ENCODE measurements at places on chromosomes 2 and 18.

DNA sequence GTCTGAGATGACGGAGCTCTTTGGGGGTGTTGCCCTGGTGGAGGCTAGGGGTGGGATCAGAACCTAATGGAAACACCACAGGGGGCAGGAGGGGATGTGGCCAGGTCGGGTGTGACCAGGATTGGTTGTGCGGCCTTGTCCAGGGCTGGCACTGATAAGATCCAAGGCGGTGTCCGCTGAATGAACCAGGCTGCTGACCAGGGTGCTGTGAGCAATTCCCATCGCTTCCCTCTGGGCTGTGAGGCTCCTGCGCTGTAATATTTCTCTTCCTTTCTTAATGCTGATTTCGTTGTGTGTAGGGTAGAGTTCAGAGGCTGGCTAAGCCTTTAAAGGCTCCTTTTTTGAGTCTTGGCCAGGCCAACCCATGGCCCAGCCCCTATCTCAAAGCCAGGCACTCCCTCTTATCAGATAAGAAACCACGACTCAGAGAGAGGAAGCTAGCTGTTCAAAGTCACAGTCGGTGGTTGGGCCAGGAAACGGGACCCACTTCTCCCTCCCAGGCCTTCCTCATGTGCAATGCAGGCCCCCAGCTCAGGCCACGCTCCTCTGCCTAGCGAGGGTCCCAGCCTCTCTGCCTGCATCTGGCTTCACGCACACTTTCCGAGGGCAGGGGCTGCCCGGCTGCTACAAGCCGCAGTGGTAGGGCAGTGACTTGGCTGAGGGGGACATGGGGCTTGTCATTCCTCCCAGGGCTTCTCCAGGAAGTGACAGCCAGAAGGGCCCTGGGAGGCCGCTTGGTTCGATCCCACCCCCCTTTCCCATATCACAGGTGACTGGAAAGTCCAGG lies 26.0 kb upstream of the FOSL2 start:
- DNase-seq = no peak

DNA sequence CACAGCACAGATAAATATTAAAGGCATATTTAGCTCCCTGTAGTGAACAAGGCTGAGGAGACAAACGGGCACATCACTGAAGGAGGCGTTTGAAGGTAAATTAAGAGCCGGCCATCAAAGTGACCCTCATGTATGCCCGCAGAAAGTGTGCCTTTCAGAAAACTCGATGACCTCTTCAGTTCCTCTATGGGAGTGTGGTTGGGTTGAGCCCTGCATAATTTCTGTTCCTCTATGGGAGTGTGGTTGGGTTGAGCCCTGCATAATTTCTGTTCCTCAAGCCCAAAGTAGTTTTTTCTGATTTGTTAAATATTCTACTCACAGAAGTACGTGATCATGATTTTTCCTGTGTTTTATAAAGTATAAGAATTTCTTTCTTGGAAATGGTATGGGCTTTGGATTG lies 568.5 kb downstream of the TSN start:
- DNase-seq = no peak

- DNase-seq = peak; percentile 96
Measured at GRCh38 chr2:15388406-15389325, 172.5 kb downstream of the NBAS start.

- DNase-seq = no peak
Measured at GRCh38 chr2:10266133-10266620, 36.5 kb upstream of the HPCAL1 start.

GRCh38 chr2:108414945-108415344 lies 34.1 kb upstream of the GCC2 start:
- DNase-seq = no peak

DNA sequence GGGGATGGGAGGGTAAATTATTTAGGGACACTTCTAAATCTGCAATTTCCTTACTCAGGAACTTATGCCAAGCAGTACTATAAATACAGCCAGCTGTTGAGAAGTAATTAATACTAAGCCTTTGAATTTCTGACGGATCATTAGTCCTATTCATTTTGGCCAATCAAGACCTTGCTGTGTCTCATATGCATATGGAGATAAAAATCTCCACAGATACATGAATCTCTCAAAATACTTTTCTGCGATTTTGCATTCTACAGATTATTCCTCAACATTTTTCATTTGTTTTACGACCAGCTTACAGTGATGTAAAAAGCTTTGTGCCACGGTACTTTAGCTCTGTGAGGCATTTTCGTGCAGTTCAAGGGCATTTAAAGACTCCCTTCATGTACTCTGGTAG lies 16.7 kb downstream of the LANCL1 start:
- no peak for DNase-seq

- DNase-seq = no peak
Measured at GRCh38 chr2:74632209-74632938, 15.8 kb downstream of the M1AP start.

DNA sequence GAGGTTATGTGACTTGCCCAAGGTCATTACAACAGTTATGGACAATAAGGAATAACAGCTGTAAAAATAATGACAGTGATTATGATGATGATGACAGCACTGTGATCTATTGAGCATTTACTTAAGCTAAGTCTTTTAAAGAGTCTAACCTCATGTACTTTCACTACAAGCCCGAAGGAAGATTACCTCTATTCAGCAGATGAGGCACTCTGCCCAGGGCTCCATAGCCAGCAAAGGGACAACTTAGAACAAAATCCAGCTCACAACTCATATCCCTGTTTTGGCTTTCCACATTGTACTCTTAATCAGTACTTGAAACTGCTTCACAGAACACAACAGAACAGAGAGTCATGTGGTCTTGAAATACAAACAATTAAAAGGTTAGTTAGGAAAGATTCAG lies 290.2 kb downstream of the ZNF385B start:
- no peak for DNase-seq

- no peak for DNase-seq
Measured at GRCh38 chr2:236731767-236732580, 162.3 kb downstream of the ACKR3 start.

DNA sequence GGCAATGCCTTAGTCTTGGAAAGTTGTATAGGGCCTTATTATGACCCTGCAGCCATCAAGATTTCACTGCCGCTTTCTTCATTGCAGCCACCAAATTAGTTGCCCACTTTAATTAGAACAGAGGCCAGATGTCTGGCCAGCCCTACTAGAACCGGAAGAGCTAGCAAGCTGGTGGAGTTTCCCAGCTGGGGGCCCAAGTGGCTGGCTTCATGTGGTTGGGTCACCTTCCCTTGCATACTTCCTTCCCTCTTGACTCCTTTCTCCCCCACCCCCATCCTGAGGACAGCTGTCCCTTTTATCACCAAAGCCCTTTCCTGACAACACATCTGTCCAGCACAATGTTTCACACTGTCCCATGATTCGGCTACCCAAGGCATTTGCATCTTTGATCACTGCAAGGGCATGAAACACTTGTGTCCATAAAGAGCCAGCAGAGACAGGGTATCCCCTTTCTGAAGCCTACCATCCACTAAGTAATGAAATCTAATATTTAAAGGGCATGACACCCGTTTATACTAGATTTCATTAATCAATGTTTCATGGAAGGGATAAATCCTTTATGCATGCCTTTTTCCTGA lies 187.2 kb downstream of the BCL11A start:
- DNase-seq = peak; percentile 14

DNA sequence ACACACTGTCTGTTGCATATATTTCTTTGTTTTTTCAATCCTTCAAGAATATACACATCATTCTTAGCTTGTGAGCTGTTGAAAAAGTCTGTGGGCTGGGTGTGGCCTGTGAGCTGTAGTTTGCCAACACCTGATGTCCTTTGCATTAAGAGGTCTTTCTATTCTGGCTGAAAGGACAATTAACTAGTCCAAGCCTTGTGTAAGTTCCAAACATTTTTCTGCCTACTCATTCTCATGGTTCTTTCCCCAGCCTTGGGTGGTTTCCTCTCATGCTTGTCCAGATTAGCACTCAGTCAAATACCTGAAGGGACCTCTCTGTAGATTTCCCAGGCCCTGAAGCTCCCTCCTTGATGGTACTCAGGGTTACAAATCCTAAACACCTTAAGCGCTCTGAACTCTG lies 57.8 kb upstream of the NABP1 start:
- DNase-seq = no peak

- no peak for DNase-seq
Measured at GRCh38 chr18:3874581-3874980, 424.6 kb downstream of the TGIF1 start.

- DNase-seq = no peak
Measured at GRCh38 chr2:65835975-65836549, 403.7 kb upstream of the SPRED2 start.

DNA sequence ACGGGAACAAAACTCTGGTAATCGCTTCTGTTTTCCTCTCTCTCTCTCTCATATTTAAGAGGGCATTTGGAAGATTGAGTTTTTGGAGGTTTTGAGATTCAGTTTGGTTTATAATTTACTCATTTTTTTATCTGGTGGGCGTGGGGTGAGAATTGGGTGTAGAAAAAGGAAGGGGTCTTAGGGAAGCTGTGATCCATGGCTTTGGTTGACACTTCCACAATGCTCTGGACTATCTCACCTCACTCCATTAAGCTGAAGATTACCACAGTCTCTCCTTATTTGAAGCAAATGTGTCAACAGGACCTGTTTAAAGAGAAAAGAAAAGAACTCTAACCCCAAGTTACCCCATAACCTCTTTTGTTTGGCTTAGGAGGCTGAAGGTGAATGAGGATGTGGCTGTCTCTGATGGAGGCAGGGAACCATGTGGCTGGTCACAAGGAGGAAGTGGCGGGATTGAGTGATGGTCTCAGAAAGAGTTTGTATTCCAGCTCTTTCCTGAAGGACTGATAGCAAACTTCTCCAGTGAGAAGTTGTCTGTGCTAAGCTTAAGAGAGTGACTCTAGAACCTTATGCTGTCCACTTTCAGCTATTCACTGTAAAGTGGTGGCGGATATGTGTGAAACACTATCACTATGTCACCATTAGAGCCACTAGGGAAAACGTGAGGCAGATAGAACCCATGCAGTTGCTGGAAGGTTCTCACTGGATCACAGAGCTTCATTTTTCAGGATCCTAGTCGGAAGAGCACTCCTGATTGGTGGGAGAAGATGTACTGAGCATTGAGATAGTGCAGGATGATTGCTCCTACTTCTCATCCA lies 934 bp downstream of the ZNF804A start:
- DNase-seq = peak; percentile 42

- peak; percentile 3 for DNase-seq
Measured at GRCh38 chr2:143891879-143892308, 628.0 kb downstream of the ZEB2 start.

Measured in NCI-H526 (cell line).